GM20000 (cell line): ENCODE measurements at places on chromosomes 6 and 20.

GRCh38 chr20:63330084-63330760, 30.9 kb downstream of the CHRNA4 start:
- DNase-seq, result no peak

DNA sequence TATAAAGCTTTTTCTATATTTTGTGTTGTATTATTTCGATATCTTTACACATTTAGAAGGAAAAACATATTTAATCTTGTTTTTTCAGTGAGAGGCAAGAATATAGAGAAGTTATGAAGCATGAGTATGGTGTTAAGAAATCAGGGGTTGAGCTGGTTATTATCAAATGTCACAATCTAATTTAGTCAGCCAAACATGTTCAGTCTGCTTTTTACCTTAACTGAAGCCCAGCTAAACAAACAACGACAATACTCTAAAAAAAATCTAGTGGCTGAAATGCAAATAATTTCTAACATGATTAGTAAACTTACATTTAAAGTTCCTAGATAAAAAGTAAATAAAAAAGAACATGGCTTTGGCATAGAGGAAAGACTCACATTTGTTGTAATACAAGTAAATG, 433.8 kb upstream of the NRSN1 start:
- no peak for DNase-seq

GRCh38 chr6:39266375-39266774, 37.1 kb upstream of the KCNK5 start:
- DNase-seq, result no peak

GRCh38 chr6:87281426-87281825, 41.0 kb upstream of the SMIM8 start:
- DNase-seq, result no peak

GRCh38 chr6:165637586-165637985, 25.5 kb downstream of the PDE10A start:
- no peak for DNase-seq

GRCh38 chr6:146300521-146300920, 243.1 kb upstream of the RAB32 start:
- no peak for DNase-seq

- DNase-seq, result no peak
Measured at GRCh38 chr6:38057994-38058393, 238.5 kb downstream of the ZFAND3 start.

- no peak for DNase-seq
Measured at GRCh38 chr20:51313358-51313827, 229.1 kb downstream of the NFATC2 start.

DNA sequence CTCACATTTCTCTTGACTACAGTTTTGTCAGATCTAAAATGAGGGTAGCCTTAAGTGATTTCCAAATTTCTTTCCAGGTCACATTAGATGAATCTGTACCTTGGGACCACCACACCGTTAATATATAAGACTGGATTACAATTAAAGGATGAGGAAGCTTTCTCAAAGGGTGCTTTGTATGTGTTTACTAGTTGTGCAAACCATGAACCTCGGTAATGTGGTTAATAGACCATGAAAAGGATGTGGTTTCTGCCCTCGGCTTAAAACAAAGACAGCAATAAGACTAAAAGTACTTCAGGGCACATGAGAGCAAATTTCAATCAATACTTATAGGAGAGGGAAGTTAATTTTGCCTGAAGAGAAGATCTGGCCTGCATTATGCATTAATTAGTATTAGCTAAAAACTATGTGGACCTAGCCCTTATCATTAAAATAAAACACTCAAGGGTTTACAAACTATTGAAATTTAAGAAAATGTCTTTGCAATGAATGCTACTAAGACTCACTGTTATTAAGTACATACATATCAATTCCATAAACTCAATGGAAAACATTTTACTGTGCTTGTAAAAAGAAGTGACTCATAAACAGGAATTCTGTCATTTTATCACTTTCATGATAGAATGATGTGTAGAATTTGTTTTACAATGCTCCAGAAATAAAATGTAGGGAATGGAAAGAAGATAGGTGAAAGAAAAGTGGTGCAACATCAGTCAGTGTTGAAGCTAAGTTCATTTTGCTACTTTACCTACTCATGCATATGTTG, 936 bp upstream of the TMX4 start:
- DNase-seq, result peak; percentile 49

DNA sequence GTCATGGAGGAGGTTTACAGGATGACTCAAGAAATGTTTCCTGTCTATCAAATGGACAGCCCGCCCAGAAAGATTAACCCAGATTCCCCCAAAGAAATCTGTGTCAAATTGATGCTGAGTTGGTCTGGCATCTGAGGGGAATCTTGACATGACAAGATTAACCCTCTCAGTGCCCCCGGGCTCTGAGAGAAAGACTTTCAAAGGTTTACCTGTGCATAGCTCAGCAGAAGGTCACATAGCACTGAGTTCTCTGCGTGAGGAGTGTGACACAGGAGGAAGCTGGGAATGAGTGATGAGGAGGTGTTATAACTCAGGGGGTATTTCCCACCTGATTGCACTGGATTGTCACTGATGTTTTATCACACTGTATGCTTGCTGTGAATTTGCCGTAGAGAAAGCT, 601.2 kb downstream of the DHX35 start:
- DNase-seq, result peak; percentile 8
